ENCODE measurements at places on chromosomes 11 and 22.

DNA sequence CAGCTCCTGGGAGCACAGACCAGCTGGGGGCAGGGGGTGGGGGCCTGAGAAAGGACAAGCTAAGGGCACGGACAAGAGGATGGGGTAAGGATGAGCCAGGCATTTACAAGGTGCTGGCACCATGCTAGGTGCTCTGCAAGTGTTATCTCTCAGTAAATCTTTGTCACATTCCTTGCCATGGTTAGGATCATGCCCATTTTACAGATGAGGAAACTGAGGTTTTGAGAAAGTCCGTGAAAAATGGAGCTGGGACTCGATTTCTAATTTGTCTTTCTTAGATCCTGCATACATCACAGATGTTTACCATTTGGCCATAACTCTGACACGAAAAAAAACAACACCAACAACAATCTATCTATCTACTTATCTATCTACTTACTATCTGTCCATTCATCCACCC is 429.7 kb downstream of the MIAT start:
- ATAC-seq = no peak

DNA sequence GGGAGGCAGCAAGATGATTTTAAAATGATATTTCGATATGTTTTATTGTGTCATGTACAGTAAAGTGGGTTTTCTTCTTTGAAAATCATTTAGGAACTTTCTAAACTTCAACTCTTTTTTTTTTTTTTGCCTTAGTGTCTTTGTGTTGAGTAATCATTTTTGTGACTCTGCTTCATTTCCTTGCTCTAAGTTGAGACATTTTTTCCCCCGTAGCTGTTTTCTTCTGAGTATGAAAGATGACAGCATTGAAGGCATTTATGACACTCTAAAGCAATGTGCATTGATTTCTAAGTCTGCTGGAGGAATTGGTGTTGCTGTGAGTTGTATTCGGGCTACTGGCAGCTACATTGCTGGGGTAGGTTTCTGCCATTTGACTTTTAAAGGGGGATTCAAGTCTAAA is 23.5 kb downstream of the RRM1 start:
- ATAC-seq = peak; percentile 78

- no peak for ATAC-seq
Observed at GRCh38 chr11:48150213-48150612, 66.4 kb upstream of the OR4B1 start.

DNA sequence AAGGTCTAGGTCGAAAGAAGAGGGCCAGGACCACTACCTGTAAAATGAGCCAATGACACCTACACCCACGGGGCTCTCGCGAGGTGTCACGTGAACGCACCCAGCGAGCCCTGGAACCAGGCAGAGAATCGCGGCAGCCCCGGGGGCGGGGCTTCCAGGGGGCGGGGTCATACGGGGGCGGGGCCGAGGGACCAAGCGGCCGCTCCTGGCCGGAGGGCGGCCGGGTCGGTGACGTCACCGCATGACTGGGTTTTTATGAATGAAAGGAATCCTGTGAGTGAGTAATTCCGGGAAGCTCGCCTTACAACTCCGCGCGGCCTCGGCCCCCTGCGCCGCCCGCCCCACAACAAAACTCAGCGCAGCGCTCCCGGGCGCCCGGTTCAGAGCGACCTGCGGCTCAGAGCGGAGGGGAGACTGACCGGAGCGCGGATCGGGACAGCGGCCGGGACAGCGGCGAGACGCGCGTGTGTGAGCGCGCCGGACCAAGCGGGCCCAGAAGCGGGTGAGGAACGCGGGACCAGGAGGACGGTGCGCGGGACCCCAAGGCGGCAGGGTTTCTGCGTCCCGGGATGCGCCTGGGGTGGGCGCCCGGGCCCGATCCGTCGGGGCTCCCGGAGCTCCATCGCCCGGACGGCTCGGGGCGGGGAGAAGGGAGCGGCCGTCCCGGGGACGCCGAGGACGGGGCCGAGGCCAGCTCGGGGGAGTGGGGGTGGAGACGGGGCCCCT is at the start of gene MAFF:
Gene MAFF, plus strand, starts transcription at position 284 of the 726 bp plus-strand sequence. CDS start 11,860 bp downstream, outside the sequence.
- ATAC-seq = peak; percentile 74

DNA sequence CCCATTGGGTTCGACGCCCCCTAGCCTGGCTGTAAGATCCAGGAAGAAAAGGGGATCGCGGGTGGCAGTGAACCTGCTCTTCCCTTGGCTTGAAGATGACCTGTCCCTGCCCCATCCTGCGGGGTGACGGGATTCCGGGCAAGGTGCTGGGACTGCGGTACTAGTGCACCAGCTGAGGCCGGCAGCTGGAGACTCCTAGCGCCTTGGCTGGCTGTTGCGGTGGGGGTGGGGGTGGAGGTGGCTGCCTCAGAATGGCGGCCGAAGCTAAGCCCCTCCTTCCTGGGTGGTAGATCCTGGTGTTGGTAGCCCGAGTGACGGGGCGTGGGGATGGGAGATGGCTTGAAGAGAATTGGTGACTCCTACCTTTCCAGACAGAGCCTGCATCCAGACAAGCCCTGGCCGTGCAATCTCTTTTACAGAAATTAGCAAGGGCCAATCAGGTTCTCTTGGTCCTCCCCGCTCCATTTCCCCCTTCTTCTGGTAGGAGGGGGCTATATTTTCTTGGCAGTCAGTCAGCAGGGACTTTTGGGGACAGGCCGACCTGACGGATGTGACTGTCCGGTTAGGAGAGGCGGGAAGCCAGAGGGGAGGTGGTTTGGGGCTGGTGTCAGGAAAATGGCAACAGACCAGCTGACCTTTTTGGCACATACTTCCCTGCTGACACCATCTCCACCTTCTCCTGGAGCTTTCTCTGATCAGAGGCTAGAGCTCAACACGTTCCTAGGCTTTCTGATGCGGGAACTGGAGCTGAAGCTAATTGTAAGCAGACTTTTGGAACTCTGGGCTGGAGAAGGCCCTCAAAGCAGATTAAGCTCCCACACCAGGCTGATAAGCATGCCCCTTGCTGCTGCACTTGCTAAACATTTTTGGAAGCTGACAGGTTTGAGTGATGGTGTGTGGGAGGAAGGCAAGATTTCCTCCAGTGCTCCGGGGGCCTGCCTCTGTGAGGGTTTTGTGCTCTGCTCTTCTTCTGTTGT is 2.0 kb downstream of the NAV2 start:
- no peak for ATAC-seq

GRCh38 chr22:41966607-41967240 is 2.5 kb upstream of the SEPTIN3 start:
- peak; percentile 92 for ATAC-seq

- ATAC-seq = no peak
Observed at GRCh38 chr11:31337806-31338205, 31.7 kb downstream of the DCDC1 start.

GRCh38 chr11:69010964-69011623 is 2.0 kb downstream of the MRGPRF start:
- ATAC-seq = peak; percentile 80

- ATAC-seq = no peak
Observed at GRCh38 chr11:74057249-74058151, 48.6 kb upstream of the UCP3 start.

DNA sequence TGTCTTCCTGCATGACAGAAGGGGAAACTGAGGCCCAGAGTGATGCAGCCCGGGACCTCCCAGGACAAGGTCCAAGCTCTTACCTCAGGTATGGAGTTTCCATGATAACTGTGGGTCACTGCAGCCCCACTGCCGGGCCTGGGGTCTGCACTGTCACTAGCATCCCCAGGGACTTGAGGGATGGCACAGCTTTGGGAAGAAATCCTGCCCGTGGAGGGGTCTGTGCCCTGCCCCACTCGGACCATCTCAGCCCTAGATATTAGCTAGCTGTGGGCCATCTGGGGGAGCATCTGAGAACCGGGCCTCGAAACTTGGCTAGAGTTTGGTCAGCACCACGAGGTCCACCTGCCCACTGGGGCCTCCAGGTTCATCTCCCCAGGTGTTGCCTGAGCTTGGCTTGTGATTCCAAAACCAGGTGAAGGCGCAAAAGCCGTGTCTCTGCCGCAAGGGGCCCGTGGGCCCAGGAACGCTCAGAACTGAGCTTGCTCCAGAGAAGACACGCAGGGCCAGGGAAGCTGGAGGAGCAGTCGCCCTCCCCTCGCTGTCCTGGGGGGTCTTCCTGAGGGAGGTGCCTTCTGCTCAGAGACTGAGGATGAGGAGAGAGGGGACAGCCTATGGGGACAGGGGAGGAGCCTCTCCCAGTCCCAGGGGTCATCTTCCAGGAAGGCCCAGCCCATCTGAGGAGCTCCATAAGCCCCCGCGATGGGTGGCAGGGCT is 4.8 kb downstream of the LINC01488 start:
- ATAC-seq = no peak

GRCh38 chr11:33731723-33732531 is 4.3 kb downstream of the CD59 start:
- peak; percentile 72 for ATAC-seq

DNA sequence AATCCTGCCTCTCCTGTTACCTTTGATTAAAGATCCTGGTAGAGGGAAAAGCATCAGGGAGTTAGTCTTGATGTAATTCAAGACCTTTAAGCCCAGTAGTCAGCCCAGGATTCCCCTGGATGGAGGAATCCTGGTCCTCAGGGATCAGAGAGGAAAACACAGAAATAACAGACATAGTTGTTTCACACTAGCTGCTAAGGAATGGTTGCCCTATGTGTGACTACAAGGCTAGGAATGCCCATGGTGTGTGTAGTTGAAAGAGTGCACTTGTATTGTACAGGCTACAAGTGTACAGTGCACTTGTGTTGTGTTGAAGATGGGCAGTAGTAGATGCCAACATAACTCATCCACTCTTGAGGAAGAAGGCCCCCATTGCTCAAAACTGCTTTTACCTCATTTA is 226.8 kb downstream of the AASDHPPT start:
- no peak for ATAC-seq

GRCh38 chr11:131614631-131615030 is 244.2 kb downstream of the NTM start:
- ATAC-seq = no peak

DNA sequence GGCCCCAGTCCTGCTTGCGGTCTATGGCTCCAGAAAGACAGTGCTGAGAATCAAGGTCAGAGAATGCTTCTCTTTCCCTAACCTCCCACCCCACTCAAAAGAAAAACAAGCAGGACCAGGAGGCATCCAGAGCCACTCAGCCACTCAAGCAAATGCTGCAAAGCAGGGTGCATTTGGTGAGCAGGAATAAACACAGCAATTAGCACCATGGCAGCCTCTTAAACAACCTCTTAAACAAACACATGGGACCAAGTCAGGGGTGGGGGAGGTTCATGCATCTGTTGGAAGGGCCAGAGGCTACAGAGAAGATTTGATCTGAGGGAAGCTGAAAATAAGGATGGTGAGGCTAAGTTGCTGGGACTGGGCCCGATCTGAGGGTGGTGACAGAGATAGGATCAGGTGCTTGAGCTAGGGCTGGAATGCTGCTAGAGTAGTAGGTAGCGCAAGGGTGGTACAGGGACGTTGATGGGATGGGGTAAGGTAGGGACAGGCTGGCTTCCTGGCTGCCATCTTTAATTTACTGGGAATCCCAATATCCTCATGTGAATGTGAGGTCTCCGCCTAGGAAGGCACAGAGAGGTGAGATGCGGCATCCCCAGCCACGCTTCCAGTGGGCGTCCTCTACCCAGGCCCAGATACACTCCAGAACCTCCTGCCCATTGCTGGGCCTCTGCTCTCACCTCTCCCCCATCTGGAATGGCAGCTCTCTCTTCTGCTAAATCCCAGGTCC is 26.6 kb upstream of the LMO1 start:
- ATAC-seq = no peak

- peak; percentile 59 for ATAC-seq
Observed at GRCh38 chr11:8060801-8061554, 20.0 kb upstream of the TUB start.

DNA sequence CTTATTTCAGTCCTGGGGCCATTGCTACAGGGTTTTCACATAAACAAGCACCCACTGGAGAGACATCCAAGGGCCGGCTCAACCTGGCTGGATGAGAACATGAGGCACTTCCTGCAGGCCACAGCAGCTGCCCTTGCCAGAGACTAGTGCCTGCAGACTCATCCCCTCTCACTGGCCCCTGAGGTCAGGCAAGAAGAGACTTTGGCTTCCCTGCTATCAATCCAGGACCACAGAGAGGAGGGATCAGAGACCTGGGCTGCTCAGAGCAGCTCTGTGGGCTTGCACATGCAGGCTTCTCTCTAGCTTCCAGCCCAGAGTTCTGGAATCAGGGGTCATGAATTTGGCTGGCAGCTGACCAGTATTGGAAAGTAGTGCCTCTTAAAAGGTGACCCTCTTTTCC is 79.5 kb downstream of the CABIN1 start:
- no peak for ATAC-seq

- ATAC-seq = peak; percentile 31
Observed at GRCh38 chr11:11577251-11577855, 44.5 kb downstream of the GALNT18 start.

GRCh38 chr22:29816128-29816527 is 21.9 kb downstream of the ASCC2 start:
- no peak for ATAC-seq
